ENCODE measurements at places on chromosomes 3 and 15.

DNA sequence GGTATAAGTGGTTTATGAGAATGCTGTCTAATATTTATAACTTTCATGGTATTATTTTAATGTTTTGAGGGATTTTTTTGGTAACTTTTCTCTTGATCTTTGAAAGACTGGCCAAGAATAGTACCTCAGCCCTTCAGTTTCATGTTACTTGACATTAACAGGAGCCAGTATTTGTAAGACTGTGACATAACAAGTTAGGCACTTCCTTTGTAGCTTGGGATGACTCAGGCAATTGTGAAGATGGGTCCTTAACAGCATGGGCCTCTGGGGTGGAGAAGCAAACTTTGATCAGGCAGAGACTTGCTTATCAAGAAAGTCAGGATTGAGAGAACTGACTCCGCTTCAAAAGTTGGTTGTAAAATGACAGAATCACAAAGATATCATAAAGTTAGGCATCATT lies 9.5 kb downstream of the LRRC49 start:
- no peak for DNase-seq

DNA sequence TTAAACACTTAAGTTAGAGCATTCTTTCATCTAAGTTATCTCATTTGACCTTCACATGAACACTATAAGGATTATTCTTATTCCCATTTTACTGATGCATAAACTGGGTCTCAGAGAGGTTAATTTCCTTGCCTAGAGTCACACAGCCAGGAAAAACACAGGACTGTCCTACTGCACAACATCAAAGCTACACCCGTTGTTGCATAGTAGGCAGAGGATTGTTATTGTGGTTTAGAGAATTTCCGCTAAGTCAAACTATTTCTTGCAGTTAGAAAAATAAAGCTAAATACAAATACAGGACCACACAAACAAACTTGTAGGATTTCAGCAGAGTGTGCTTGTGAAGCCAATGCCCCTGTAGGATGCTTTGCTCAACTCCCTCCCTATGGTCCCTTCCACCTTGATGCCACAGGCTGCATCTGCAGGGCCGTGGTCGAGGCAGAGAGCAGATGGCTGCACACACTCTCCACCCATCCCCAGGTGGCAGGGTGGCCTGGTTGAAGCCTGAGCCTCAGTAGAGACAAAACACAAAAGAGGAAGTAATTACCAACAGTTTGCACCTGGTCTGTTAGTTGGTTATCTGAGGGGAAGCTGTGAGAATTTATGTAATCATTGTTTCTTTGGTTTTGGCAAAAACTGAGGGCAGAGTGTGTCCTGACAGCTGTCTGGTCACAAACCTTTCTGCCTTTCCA lies 41.1 kb upstream of the SKOR1 start:
- peak; percentile 7 for DNase-seq

DNA sequence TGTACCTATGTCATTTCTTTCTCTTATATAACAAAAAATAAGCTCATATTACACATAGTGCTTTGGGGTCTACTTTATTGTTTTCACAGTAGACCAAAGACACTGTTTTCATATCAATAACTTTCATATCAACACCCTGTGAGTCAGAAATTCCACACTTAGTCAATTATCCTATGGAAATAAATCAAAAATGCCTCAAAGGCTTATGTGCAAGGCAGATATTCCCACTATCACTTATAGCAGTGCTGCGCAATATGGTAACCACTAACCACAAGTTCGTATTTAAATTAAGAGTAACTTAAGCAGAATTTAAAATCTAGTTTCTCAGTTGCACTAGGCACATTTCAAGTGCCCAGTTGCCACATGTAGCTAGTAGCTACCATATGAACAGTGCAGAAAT lies 15.9 kb downstream of the SCG3 start:
- no peak for DNase-seq

- no peak for DNase-seq
These were observed 287.1 kb downstream of the IL5RA start for GRCh38 chr3:2823031-2823430.

DNA sequence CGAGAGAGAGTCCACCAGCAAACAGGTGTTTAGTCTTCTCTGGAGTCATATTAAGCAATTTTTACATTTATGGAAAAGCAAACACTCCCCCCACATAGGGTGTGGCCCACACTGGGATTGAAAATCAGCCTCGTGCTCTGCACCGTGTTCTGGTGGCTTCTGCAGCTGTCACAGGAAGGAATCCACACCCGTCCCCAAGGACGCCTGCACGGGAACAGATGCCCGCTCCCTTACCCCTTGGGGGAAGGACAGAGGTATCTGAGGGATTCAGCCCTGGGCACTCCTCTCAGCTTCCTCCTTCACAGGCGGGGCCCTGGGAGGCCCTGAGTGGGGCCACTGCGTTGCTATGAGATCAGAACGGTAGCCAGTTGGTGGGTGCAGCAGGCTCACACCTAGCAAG lies 27.8 kb downstream of the LIPC start:
- DNase-seq: no peak

- no peak for DNase-seq
These were observed 96.1 kb upstream of the TSEN2 start for GRCh38 chr3:12388185-12388584.

GRCh38 chr3:169389211-169389924 lies 274.1 kb downstream of the MECOM start:
- DNase-seq: no peak

DNA sequence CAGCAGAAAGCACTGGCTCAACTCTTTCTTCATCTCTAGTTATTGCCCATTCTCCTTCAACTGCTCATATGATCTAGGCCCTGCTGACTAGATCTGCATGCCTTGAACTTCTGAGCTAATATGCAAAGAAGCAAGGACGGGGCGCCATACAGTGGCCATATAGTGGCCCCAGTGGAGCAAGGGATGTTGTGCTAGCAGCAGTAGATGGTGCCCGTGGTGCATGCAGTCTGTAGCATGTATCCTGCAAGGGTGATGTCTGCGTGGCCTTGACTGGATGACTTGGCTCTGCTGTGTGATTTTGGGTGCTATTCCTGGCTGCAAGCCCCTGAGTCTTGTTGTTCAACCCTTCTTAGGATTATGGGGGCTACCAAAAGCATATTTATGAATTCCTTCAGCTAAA lies 12.2 kb upstream of the NMD3 start:
- no peak for DNase-seq

GRCh38 chr3:117136003-117136402 lies 426.4 kb downstream of the TUSC7 start:
- no peak for DNase-seq

GRCh38 chr3:124497487-124497886 lies 232.8 kb upstream of the UMPS start:
- DNase-seq: no peak

DNA sequence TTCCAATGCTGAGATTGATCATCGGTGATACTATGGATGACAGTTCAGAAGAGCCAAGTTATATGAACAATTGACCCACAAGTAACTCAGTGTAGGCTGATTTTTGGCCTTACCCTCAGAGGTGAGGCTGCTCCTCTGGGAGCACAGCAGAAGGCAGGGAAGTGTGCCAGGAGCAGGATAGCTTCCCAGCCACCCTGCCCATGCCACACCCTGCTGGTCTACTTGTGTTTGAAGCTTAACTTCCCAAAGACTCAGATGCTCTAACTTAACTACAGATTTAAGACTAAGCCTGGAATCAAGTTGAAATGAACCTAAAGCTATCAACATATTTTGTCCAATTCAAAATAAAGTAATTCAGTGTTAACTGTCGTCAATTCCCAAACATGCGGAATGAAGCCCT lies 77.5 kb downstream of the BOC start:
- no peak for DNase-seq

- DNase-seq: no peak
These were observed 274.0 kb downstream of the BBX start for GRCh38 chr3:107796791-107797190.

DNA sequence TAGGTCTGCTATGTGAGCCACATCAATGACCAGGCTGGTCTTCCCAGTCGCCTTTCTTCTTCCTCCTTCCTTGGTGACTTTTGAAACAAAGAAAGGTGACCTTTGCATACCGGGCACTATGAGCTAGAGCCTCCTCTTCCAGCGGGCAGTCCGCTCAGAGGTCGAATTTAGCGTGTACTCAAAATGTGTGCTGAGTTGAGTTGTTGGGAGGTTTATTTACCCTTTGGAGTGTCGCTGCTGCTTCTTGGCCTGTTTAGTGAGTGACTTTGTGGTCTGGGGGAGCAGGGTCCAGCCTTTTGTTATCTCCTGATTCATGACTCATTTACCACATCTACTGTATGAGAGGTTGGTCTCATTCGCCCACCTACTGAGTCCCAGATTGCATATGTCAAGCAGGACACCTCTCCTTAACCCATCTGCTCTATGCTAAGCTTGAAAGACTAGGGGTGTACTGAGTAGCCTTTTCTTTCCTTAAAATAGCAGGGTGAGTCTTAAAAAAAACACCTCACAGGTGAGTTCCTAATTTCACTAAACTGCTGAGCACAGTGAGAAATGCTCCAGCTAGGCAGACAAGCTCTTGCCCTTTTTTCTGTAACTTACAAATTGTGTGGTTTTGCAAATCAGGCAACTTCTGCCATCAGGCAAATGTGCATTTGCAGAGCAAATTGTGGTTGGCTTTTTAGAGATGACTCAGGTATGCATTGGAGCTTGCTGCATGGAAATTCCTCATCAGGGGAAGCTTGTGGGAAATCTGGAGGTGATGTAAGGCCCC lies 3.2 kb upstream of the SIAH2 start:
- no peak for DNase-seq

- DNase-seq: no peak
These were observed 483.6 kb downstream of the ERC2 start for GRCh38 chr3:55984626-55985025.

- no peak for DNase-seq
These were observed 35.2 kb downstream of the RNF13 start for GRCh38 chr3:149848238-149848637.

DNA sequence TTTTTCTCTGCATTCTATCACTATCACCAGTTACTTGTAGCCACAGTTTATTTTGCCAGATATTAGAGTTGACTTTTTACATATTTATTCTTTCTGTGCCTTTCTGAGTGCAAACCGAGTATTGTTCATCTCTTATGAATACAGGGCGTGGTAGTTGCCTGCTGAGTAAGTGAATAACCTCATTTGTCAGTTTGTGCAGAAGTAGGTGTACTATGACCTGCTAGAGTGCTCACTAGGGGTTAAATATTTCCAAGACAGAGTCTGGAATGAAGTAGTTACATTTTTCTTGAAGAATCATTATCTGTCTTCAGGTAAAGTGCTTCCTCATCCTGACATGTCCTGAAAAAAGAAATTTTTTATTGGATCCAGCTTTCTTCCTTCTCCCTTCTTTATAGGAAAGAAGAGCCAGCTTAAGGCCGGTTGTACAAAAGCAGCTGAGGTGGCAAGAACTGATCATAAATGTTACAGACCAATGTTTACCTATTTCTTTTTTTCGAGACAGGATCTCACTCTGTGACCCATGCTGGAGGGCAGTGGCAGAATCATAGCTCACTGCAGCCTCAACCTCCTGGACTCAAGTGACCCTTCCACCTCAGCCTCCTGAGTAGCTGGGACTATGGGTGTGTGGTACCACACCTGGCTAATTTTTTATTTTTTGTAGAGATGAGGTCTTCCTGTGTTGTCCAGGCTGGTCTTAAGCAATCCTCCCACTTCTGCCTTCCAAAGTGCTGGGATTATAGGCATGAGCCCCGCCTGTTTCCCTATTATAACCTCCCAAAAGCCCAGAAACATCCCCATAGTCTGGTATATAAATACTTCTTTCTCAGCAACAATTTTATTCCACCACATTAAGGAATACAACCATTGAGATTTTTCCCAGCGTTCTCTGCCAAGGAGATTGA lies 182.5 kb downstream of the TPRG1 start:
- no peak for DNase-seq

- no peak for DNase-seq
These were observed 257.2 kb upstream of the TPRG1 start for GRCh38 chr3:188914552-188914951.

GRCh38 chr3:117102426-117102825 lies 392.8 kb downstream of the TUSC7 start:
- no peak for DNase-seq

DNA sequence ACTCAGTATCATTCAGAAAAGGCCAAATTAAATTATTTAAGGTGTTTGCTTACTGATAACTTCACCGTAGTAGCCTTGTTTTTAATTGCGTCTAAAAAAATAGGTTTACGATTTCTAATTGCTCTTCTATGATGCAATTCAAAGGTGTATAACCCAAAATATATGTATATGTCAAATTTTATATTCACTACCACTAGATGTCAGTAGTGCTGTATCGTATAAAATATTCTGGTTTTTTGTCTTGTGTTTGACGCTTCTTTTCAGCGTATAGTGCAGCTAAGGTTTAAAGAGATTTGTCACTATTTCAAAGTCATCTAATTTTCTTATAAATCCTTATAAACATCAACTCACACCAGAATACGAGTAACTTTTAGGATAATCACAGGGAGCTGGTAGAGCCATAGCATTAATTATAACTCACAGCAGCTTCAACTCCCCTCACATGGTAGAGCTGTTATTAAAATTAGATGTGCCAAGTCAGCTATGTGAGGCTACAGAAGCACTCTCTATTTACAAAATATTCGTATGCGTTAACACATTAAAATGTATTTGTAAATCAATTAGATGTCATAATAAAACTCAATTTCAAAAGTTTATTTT lies 3.5 kb downstream of the PFN2 start:
- peak; percentile 57 for DNase-seq

GRCh38 chr15:47618241-47618640 lies 99.1 kb upstream of the SEMA6D start:
- no peak for DNase-seq

DNA sequence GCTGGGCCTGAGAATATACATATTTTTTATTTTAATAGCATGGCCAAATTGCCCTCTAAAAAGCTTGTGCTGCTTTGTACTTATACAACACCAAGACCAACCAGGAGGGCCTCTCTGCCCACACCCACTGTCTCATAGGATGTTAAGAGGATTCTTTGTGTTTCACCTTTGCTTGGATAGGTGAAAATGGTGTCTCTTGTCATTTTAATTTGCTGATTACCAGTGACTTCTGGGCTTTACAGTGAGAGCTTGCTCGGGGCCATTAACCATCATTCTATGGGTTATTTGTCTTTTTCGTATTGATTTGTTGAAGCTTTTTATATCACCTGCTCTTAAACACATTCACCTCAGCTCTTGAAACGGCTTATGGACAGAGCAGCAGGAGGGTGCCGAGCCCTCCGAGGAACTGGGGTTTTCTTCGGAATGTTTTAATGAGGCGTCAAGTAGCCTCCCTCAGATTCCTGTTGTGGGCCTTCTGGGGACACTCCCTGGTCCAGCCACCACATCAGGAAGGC lies 10.5 kb downstream of the PTH1R start:
- DNase-seq: peak; percentile 28

DNA sequence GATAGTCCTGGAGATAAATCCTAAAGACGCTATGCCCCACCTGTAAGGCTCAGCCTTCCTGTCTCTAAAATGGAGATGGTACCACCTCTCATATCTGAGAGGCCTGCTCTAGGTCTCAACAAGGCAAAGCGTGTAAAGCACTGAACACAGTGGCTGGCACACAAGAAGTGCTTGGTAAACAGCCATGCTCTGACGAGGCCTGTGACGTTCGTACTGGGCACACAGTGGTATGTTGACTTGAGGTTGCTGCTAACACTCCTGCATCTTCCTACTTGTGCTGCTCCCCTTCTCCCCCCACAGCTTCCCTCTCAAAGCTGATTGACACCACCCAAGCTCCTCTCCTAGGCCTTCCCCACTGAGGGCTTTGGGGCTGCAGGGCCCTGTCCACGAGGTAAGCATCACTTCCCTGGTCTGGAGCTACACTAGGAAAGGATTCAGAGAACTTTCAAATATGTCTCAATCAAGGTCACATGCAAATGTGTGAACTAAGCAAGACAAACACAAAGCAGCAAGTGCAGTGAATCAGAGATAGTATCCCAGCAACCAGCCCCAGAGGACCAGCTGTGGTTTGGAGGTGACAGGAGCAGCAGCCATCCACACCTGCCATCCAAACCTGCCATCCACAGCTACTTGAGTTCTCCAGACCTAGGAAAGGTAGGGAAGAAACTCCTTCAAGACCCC lies 177.5 kb downstream of the STT3B start:
- no peak for DNase-seq
